ENCODE measurements at places on chromosomes 12 and 14. TPM values are rescaled to one million over a fixed set of nuclear protein-coding genes. Genes with fewer than 3 reads are reported as not detected.
A peak's percentile ranks its signal among the peaks of the same experiment; 100 is the strongest.

GRCh38 chr14:68775614-68776126 lies 17.2 kb downstream of the ZFP36L1 start:
- no peak for DNase-seq

DNA sequence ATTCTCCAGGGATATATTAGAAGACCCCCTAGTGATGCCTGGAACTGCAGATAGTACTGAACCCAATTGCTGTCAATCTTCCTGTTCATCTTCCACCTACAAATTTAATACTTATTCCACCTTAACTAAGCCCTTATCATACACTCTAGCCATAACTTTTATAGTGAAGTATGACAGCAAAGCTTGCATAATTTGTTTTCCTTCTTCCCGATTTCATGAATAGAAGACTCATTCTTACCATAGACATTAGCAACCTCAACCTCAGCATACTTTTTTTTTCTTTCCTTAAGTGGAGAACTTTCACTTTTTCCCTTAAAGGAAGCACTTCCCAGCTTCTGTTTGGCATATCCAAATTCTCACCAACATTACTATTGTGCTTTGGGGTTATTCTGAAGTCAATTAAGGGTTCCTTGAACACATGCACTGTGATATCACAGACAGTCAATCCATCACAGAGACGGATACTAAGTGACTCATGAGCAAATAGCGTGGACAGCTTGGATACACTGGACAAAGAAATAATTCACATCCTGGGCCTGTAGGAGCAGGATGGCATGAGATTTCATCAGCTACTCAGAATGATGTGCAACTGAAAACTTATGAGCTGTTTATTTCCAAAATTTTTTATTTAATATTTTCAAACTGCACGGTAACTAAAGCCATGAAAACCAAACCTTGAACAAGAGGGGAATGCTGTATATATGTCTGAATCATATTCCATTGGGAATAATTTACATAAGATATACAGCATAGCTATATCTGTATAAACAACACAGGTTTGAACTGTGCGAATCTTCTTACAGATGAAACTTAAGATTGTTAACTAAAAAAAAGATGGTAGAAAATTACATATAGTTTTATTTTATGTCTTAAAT lies 63.9 kb downstream of the SYT1 start:
- DNase-seq, result peak; percentile 0

DNA sequence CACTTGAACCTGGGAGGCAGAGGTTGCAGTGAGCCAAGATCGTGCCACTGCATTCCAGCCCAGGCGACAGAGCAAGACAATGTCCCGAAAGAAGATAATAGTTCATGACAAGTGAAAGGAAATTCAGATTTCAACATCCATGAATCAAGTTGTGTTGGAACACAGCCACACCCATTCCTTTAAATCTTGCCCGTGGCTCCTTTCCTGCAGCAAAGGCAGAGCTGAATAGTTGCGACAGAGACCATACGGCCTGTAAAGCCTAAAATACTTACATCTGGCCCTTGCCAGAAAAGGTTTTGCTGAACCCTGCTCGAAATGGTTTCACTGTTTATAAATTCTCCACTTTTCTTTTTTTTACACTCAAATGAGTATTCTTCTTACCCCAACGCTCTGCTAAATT lies 17.7 kb upstream of the ITPK1 start:
- DNase-seq, result peak; percentile 92

REP15 gene
- 1.3 TPM for total RNA-seq

GRCh38 chr14:24613747-24614146 lies 4.3 kb upstream of the GZMH start:
- no peak for DNase-seq

- peak; percentile 50 for DNase-seq
These were observed 1.9 kb downstream of the MNAT1 start for GRCh38 chr14:60736494-60736893.

TEAD4 gene
- 22.5 TPM for total RNA-seq

AQP6 gene
- total RNA-seq, result not detected

DNA sequence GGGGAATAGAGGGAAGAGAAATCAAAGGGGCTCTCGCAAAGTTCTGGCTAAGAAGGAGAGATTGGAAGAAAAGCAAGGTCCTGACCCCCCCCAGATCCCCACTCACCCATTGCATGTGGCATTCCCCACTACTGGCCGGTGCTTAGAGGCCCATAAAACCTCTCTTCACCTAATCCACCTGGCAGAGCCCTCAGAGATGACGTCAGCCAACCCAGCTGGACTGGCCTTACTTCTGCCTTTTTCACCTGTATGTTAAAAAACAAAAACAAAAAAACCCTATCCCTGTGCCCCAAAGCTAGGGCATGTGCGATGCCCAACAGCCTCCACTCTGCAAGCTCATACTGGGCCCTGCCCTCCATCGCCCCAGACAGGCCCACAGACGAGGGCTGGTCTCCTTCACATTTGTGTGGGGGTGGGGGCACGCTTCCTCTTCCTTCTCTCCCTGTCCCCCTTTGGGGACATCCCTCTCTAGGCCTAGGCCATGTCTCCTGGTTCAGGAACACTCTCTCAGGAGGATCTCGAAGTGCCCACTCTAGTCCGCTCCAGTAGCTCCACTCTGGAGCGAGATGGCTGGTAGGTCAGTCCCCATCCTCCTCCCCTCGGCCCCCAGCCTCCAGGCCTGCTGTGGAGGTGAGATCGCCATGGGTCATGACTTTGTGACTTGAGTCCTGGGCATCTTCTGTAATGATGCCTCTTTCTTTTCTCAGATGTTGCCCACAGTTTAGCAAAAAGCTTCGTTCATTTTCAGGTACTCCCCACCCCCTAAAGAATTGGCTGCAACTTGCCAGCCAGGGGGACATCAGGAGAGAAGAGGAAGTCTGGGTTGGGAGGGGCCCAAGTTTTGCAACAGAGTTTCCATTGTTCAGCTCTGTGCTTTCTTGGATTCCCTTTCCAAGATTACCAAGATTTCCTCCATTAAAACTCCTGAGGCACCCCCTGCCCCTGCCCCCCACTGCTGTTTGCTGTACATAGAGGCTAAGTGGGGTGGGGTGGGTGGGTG lies 37.0 kb downstream of the FIGNL2 start:
- no peak for DNase-seq

DNA sequence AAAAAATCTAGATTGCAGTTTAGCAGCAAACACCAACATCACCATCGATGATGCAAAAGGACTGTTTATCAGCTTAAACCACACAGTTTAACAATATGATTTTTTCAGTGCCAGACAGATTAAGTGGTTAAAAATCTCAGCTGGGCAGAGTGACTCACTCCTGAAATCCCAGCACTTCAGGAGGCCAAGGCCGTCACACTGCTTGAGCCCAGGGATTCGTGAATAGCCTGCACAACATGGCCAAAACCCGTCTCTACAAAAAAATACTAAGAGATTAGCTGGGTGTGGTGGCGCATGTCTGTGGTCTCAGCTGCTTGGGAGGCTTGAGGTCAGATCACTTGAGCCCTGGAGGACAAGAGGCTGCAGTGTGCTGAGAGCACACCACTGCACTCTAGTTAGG lies 8.9 kb downstream of the RSRC2 start:
- DNase-seq, result peak; percentile 99

GRCh38 chr12:116226026-116226425 lies 51.5 kb downstream of the MED13L start:
- no peak for DNase-seq

DNA sequence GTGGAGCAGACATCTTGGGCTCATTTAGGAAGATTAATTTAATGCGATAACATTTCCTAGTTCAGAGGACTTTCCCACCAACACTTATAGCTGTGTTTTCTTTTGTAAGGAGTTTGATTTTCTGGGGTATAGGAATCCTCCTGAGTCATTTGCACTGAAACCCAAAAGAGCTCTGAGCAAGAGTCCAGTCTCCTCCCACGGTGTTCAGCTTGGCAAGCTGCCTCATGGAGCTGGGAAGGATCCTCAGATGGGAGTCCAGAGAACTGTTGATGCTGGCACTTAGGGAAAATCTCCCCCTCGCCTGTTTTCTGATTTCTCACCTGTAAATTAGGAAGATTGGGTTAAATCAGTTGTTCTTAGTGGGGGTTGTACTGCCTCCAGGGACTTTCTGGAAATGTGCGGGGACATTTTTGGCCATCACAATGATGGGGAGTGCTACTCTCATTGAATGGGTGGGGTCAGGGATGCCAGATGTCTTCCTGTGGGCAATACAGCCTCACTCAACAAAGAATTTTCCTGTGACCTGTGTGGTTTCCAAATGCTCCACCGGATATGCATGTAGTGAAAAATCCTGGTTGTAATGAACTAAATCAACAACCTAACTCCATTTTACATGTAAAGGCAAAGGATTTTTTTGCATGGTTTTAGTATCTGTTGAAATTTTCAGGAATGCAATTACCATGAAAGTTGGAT lies 150.6 kb downstream of the ADCK1 start:
- DNase-seq, result no peak

CCDC88C gene
- total RNA-seq, result under 0.01 TPM

GPRC5A gene
- total RNA-seq, result 25.8 TPM

DNA sequence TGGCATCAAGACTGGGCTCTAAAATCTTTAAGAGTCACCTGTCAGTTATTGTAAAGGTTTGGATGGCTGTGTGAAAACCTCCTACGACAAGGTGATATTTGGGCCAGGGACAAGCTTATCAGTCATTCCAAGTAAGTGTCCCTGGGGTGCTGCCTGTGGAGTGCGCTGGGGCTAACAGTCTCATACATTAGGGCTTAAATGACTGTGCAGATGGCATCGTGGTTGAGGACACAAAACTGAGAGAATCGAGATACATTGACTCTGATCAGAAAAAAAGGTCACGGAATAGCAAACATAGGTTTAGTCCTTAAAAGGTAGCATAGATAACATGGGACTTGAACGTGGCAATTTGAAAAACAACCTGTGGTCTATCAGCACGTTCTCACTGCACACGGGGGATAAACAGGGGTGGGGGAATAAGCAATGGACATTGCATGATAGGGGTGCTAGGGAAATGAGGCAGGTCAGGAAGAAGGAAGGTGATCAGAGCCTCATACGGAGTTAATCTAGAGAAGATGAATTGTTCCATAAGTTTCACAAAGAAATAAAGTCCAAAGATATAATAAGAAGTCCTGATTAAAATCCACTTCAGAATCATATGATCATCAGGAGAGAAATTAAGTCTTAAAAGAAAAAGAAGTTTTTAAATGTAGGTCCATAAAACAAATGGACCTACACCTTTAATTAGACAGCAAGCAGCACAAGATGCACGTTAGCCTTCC lies 100.3 kb downstream of the DAD1 start:
- no peak for DNase-seq

- DNase-seq, result no peak
These were observed 290.5 kb downstream of the TMEM132D start for GRCh38 chr12:129613314-129613713.

- DNase-seq, result no peak
These were observed at the start of gene AP4S1 for GRCh38 chr14:31025367-31026076. AP4S1 (plus strand) TSS chr14:31025649; CDS start chr14:31066197, 40,548 bp downstream.

- peak; percentile 37 for DNase-seq
These were observed 516.7 kb upstream of the TMEM132C start for GRCh38 chr12:127750076-127750840.

YLPM1 gene
- 44.5 TPM for total RNA-seq

DNA sequence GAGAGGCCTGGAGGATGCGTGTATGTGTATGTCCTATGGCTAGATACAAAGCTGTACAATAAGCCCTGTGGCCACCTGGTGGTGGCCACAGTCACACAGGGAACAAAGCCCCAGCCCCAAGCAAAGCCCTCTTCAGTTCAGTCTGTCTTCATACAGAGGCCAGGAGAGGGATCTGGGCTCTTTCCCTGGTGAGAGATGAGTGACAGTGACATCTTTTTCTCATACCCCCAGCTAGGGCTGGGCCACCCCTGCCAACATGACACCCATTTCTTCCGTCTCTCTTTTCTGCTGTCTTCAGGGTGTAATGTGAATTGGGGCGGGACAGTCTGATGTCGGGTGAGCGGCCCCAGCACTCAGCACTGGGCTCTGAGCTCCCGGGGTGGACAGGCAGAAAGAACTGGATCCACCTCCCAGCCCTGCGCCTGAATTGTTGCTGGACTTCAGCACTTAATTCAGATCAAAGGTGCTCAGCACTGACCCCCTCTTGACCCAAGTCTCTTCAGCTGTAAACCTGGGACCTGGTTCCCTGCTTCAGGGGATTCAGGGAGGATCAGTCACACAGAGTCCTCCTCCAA lies 59.8 kb downstream of the SERPINA3 start:
- DNase-seq, result no peak

DUSP16 gene
- 12.1 TPM for total RNA-seq

DNA sequence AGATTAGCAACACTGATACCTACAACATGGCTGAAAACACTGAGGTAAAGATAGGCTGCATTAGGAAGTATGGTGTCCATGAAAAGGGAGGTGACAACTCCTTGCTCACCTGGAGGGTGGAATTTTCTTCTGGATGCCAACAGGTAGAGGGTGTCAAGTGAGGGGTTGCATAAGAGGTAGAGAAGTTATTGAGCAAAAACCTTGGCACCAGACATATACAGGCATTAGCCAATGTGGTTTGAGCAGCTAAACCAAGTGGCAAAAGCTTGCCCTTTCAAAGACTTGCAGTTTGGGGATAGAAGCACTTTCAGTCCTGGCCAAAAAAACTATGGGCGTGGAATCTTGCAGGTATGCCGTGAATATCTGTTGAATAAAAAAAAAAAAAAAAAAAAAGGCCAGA lies 3.8 kb downstream of the RITA1 start:
- DNase-seq, result no peak

SLC15A4 gene
- total RNA-seq, result 39.0 TPM

DNA sequence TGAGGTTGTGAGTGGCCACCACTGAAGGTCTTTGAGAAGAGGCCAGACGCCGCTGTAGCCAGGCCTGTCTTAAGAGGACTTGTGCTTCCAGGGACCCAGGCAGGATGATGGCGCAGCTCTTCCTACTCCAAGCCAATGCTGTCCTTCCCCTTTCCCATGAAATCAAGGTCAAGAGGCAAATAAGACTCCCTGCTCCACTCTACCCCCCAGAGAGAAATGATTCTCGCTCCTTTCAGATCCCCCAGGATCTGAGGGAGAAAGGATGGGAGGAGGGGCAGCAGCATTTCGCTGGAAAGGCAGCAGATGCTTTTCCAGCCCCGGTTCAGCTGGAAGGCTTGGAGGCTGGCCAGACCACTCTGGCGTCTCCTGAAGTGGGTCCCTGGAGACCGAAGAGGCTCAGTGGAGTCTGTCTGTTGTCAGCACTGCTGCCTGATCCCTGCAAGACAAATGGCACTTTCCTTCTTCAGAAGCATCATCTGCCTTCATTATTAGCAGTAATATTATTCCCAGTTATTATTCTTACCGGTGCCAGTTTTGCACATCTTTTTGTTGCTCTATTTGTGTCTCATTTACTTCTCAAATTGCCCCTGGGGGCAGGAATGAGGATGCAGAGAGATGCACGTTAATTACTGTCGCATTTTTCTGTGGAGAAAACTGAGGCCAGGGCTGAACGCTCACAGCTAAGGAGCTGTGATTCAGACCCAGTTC lies 51.4 kb downstream of the C14orf132 start:
- DNase-seq, result peak; percentile 82

KRT85 gene
- total RNA-seq, result not detected

TAS2R8 gene
- 0.43 TPM for total RNA-seq

DNA sequence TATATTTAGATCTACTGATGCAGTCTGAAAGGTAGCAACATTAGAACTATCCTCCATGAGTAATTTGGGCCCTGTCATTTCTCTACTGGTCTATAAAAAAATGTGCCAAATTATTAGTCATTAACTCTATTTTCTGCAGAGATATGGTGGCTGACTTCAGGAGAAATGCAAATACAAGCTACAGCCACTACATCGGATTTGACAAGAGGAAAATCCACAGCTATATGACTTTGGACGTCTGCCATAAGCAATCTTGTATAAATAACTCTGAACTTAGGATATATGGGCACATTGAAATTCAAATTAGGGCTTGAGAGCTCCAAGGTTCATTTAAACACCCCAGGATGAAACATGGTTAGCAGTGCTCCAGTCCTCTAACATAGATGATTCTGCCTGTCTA lies 983.0 kb upstream of the LRFN5 start:
- no peak for DNase-seq
